CD4-positive, alpha-beta T cell treated with Interleukin-10 for 1 hour (primary cell): ENCODE measurements at places on chromosomes 1 and 21.

DNA sequence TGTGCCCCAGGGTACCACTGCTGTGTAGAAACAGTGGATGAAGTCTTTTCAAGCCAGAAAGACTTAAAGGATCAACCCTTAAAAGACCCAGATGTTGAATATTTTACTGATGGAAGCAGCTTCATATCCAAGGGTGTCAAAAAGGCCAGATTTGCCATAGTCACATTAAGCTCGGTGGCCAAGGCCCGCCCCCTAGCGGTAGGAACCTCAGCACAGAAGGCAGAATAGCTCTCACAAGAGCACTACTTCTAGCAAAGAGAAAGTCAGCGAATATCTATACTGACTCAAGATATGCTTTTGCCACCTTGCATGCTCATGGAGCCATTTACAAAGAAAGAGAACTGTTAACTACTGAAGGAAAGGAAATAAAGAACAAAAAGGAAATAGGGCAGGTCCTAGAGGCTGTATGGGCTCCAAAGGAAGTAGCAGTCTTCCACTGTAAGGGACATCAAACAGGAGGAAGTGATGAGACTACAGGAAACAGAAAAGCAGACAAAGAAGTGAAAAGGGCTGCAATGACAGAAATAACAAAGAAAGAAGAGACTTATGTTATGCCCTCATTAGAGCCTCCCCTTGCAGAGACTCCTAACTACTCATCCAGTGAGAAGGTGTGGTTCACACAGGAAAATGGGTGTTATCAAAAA lies 90.5 kb downstream of the LIPI start:
- peak; percentile 7 for DNase-seq

DNA sequence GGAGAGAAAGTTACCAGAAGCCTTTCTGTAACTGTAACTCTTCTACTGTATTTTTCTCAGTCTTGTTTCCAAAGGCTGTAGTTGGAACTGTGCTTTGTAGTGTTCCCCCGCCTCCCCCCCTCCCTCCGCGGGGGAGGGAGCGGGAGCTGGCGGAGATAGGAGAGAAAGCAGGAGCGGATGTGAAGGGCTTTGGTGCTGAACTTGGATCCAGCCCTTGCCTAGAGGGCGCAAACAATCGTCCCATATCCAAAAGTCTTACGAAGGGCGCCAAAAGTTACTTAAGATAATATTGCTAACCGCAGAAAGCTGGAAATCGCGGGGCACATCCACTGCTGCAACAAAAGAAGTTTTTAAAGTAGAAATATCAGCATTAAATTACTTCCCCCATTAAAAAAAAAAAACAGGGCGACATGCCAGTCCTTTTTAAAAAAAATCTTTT lies 2.4 kb upstream of the NFIA start:
- no peak for DNase-seq

DNA sequence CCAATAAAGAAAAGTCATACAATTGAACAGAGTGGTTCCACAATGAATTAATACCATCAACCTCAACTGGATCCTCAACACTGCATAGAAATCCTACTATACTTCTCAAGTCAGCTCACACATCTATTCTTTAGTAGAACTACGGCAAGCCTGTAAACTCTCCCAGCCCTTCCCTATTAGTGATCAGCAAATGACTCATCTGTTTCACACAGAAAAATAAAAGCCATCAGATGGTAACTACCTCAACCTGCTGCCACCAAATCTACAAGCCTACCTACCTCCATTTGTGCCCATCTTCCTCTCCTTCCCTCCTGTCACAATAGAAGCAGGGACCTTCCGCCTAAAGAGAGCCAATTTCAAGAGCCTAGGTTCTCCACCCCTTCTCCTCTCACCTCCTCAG lies 63.6 kb downstream of the DMAP1 start:
- no peak for DNase-seq

GRCh38 chr1:154747740-154748404 lies 122.2 kb downstream of the KCNN3 start:
- peak; percentile 50 for DNase-seq

GRCh38 chr1:76583235-76583868 lies 283.9 kb upstream of the ST6GALNAC5 start:
- no peak for DNase-seq
